Breast epithelium (tissue), 4 donors: ENCODE measurements at places on chromosomes 5 and 9.

DNA sequence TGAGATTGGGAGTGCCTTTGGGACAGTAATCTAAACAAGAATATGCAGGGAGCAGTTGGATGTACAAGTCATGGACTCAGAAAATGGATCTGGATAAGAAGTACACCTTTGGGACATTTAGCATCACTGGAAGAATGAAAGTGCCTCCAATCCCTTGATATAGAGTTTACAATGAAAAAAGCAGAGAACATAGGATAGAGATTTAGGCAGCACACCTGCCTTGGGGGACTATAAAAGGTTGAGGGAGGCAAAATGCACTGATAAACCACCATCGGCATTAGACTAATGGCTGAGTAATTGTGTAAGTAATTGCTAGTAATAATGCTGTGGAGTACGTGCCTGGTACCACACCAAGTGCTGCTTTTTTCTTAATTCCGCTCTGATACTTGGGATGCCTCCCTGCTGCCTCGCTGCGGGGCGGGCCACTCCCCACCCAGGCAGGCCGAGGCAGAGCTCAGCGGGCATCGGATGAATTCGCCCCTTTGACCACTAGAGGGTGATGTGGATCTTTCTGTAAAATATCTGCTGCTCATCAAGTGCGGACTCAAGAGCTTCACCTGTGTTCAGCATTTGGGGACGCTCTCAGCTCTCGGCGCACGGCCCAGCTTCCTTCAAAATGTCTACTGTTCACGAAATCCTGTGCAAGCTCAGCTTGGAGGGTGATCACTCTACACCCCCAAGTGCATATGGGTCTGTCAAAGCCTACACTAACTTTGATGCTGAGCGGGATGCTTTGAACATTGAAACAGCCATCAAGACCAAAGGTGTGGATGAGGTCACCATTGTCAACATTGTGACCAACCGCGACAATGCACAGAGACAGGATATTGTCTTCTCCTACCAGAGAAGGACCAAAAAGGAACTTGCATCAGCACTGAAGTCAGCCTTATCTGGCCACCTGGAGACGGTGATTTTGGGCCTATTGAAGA is 99.9 kb downstream of the ANKRD18B start:
- DNase-seq: no peak

DNA sequence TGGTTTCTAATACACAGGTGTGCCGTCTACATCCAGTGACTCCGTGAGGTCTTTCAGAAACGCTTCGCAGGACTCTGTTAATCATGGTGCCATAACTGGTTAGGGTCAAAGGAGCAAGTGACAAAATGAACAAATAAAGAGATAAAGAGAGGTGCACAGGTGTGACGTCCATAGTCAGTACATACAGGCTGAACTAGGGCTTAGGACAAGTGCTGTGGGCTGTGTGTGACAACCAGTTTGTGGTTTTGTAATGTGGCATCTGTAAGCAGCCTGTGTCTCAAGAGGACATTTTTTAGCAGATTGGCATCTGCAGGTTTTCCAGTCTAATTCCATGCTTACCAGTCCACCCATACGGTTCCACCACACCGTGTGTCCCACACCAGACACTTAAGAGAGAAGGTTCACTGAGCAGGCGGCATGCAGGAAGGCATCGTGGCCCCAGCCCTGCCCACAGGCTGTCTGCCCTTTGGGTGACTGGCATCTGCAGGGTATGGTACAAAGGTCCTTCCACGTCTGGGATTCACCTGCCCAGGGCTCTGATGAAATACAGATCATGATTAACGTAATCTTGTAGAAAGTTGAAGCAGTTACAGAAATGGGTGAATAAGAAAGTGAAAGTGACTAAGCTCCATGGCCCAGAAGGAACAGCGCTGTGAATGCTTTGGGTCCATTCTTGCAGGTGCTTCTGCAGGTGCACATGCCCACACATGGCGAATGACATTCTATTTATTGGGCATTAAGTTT is 26.9 kb downstream of the SRD5A1 start:
- no peak for DNase-seq

- no peak for DNase-seq
Observed at GRCh38 chr5:56358703-56359681, 125.9 kb upstream of the ANKRD55 start.

GRCh38 chr9:112028242-112029221 is 131.9 kb downstream of the UGCG start:
- DNase-seq: no peak

- no peak for DNase-seq
Observed at GRCh38 chr5:128772356-128772755, 192.9 kb upstream of the SLC27A6 start.

GRCh38 chr9:107060062-107060461 is 197.1 kb downstream of the ZNF462 start:
- no peak for DNase-seq

GRCh38 chr5:9544502-9545135 is 1.3 kb downstream of the SEMA5A start:
- peak; percentile 87 for DNase-seq

DNA sequence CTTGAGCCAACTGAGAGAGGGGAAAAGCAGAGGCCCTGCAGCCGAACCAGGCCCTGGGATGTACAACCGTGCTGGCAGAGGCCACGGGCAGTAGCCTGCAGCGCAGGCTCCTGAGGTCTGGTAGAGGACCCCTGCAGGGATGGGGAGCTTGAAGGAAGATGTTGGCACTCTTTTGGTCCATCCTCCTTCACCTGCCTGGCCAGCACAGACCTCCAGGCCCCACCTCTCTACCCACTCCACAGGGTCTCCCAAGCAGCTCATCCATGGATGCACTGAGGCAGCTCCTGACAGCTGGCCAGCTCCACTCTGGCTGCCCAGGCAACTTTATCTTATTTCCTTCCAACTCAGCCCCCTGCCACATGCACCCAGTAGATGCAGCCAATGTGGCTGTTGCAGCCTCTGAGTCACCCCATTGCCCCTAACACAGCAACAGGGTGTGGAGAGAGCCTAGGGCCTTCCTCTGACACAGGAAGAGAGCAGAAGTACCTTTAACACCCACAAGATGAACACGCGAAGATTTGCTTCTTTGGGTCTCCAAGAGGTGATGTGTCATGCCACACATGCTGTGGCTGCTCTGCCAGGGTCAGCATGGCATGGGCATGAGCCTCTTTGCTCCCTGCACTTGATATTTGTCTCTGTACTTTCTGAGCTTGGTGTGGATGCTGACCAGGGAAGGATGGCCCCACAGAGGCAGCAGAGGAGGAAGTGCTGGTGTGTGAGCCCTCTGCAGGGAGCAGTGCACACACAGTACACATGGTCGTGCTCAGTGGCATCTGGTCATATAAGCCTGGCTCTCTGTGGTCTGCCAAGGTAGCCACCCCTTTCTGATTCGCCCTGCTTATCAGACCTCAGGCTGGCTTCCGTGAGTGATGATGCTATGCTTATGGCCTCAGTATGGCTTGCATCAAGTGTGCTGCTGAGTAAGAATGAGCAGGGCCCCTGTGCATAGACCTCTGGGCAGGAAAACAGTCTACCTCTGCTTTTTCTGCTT is 117.2 kb downstream of the NRG2 start:
- DNase-seq: no peak

- no peak for DNase-seq
Observed at GRCh38 chr9:115969096-115969495, 184.5 kb upstream of the PAPPA start.

DNA sequence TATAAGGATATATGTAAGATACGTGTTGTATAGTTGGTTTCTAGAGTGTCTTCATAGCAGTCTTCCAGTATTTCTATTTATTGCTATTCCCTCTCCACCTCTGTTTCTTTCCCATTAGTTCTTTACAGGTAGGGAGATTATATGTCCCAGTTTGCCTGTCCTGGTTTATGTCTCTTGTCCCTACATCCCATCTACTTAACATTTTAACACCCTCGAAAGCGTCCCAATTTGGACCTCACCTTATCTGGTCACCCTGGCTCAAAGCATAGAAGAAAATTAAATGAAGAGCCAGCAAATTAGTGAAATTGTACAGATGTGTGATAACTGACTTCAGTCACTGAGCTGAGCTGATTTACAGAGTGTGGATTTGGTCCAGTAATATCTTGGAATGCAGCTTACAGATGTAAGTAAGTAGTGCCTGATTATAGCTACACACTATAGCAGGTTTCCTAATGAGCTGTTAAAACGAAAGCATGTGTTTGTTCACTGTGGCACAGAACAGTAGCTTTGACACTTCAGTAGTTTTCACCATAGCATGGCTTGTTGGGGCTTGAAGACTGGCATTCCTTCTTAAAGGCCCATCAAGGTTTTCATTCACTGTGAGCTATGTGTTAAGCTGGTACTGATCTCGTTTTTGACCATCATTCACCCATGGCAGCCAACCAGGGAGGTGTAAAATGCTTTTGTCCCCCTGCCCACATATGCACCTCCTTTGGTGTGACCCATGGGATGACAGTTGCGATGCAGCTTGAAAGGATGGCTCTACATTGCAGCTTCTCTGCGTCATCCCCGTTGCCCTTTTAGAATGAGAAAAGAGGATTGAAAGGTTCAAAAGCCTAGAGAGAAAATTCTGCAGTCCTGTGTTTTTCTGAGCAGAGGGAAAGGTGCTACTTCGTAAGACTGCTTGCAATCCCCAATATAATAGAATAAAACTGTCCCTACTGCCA is 192.1 kb upstream of the DMRT1 start:
- DNase-seq: no peak

GRCh38 chr5:2602451-2603271 is 148.8 kb downstream of the IRX2 start:
- DNase-seq: no peak

GRCh38 chr5:40486437-40487275 is 193.1 kb upstream of the PTGER4 start:
- DNase-seq: no peak

DNA sequence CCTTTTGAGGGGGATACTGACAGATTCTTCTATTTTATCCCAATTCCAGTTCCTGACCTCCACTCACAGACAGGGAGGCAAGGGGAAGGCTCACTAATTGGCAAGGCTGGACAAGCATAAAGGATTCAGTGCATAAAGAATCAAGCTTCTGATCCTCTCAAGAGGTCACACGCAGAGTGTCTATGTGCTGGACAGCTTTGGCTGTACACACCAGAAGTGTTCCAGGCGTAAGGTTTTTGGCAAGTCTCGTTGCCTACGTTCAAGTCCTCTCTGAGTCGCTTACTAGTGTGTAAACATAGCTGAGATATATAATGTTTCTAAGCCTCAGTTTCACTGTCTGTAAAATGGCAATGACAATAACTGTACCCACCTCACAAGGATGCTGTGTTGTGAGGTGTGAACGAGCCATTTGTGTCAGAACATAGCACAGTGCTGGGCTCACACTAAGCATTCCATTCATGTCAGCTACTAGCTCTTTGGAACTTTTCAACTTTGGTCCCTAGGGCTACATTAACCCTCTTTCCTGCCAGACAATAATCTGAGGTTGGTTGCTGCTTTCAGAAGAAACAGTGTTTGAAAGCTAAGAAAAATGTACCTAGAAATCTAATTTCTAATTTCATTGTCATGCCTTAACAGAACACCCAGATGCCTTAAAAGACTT is 52.1 kb downstream of the PALM2AKAP2 start:
- DNase-seq: no peak

- DNase-seq: no peak
Observed at GRCh38 chr9:131258698-131259431, 17.4 kb downstream of the FAM78A start.

DNA sequence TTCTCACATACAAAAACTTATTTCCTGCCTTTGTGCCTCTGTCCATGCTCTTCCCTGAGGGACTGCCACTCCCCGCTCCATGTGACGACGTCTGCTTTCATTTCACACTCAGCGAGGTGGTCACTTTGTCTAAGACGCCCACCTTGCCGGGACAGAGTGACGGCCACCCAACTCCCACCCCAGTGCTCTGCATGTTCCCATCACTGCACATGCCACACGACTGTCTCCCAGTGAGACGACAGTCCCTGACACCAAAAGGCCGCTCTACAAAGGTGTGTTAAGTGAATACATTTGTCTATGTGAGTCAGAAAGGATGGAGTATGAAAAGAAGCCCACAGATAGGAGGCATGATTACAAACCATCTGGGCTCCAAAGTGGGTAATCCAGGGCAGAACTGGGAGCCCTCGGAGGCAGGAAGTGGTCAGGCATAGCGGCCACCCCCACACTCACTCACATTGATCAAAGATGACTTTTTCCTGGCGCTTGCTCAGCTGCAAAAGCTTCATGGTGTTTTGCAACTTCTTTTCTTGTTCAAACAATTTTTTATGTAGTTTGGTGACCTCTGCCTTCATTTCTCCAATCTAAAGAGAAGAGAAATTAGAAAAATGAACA is 185.8 kb downstream of the CDK5RAP2 start:
- DNase-seq: no peak

DNA sequence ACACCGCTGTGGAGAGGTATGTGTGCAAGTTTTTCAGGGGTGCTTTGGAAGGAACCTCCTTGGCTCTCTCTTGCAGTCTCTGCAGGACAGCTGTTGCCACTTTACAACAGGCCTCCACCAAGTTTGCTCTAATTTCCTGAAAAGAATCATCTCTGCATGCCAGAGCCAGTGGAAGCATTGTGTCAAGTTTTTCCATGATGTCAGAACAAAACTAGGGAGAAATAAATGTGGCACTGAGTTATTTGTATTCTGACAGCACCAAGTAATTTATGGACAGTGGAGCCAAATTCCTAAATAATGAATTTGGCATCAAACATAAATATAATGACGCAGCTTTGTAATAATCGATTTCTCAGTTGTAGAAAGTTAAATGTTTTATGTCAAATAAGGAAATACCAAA is 146.9 kb downstream of the KIAA0825 start:
- DNase-seq: no peak

- DNase-seq: no peak
Observed at GRCh38 chr9:32431940-32432555, 47.6 kb downstream of the ACO1 start.

GRCh38 chr5:122895141-122895540 is 49.7 kb downstream of the SNX24 start:
- DNase-seq: no peak

DNA sequence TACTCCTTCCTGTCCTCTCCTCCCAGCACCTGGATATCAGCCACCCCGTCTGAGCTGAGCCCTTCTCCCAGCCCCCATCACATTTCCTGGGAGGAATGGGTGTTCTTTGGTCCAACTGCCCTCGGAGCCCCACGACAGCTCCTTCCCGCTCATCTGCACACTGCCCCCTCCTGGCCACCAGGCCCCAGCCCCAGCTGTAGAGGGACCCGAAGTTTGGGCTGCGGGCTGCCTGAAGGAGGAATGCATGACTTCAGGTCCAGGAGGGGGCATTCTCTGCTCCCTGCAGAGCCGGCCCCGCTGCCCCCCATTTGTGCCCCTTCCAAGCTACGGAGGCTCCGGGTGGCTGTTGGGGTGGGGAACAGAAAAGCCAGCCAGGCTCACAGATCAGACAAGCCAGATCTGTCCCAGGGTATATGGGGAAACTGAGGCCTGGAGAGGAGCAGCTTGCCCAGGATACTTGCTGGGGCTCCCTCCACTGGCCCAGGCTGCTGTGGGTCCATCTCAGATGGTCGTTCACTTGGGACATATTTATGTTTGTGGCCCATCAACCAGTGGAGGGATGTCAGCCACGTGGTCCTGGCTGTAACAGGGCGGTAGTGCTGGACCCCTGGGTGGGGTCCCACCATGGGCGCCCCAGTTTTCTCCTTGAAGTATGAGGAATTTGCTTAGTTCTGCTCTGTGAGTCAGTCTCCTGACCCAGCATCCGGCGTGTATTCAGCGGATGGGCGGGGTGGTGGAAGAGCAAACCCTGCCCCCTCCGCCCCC is 33.1 kb downstream of the DAB2IP start:
- no peak for DNase-seq

- no peak for DNase-seq
Observed at GRCh38 chr5:102969641-102970040, 150.3 kb downstream of the GIN1 start.

GRCh38 chr9:136107155-136107952 is 11.3 kb downstream of the TMEM250 start:
- DNase-seq: no peak
